Heart left ventricle (tissue), 16 donors: ENCODE measurements at places on chromosomes 16 and 17. TPM values are rescaled to one million over a fixed set of nuclear protein-coding genes. Genes with fewer than 3 reads are reported as not detected.

Gene C17orf107
- polyA plus RNA-seq, result 0.69 TPM

Gene DHX40
- 21.9 TPM for polyA plus RNA-seq

Gene PLA2G10
- polyA plus RNA-seq, result not detected

Gene C17orf67
- polyA plus RNA-seq, result 0.14 TPM

Gene P2RX5
- 13.1 TPM for polyA plus RNA-seq

Gene RHBDF2
- 18.3 TPM for polyA plus RNA-seq

Gene MPRIP
- polyA plus RNA-seq, result 476 TPM

Gene KREMEN2
- not detected for polyA plus RNA-seq

Gene SEPTIN1
- 2.4 TPM for polyA plus RNA-seq

Gene TUBB3
- 0.19 TPM for polyA plus RNA-seq

Gene NKIRAS2
- 73.0 TPM for polyA plus RNA-seq

Gene PKMYT1
- 2.5 TPM for polyA plus RNA-seq

Gene NPIPA7
- polyA plus RNA-seq, result 3.5 TPM

Gene ADORA2B
- polyA plus RNA-seq, result 0.61 TPM

Gene CYBA
- 48.8 TPM for polyA plus RNA-seq

Gene CCL17
- not detected for polyA plus RNA-seq

Gene PIGS
- 10.4 TPM for polyA plus RNA-seq

Gene CALB2
- polyA plus RNA-seq, result 0.86 TPM

Gene ZC3H7A
- 17.7 TPM for polyA plus RNA-seq

Gene IGF2BP1
- 0.01 TPM for polyA plus RNA-seq

Gene RGS11
- 12.1 TPM for polyA plus RNA-seq

Gene SLFN13
- polyA plus RNA-seq, result 0.58 TPM
